Kidney (tissue), 22 donors: ENCODE measurements at places on chromosomes 16 and 17. TPM values are rescaled to one million over a fixed set of nuclear protein-coding genes. Genes with fewer than 3 reads are reported as not detected.

DNA sequence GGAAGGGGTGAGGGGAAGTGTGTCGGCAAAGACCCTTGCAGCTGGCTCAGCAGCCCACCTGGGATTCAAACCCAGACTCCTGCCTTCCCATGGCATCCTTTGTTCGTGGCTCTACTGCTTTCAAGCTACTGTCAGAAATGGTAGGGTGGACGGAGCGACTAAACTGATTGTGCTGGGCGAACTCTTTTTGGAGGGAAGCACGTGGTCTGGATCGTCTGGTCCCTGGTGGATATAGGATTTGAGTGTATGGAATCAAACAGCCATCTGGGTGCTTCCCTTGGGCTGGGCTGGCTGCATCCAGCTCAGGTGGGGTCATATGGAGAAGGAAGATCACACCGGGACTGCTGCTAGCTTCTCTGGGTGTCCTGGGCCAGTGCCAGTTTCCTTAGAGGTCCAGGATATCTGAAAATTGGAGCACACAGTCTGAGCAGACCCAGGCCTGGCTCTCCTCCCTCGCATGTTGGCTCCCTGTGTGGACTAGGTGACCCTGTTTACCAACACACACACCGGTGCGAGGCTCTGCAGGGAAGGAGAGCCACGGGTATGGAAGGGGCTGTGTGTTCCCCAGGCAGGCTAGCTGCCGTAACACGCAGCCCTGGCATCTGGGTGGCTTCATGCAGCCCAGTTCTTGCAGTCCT, 8.6 kb downstream of the CMIP start:
- no peak for DNase-seq

- peak; percentile 93 for DNase-seq
Measured at GRCh38 chr16:53773150-53773846, 69.3 kb downstream of the FTO start.

GRCh38 chr17:1511756-1512321, 4.6 kb downstream of the INPP5K start:
- DNase-seq, result no peak

GRCh38 chr16:86044241-86044671, 145.3 kb downstream of the IRF8 start:
- DNase-seq, result no peak

DNA sequence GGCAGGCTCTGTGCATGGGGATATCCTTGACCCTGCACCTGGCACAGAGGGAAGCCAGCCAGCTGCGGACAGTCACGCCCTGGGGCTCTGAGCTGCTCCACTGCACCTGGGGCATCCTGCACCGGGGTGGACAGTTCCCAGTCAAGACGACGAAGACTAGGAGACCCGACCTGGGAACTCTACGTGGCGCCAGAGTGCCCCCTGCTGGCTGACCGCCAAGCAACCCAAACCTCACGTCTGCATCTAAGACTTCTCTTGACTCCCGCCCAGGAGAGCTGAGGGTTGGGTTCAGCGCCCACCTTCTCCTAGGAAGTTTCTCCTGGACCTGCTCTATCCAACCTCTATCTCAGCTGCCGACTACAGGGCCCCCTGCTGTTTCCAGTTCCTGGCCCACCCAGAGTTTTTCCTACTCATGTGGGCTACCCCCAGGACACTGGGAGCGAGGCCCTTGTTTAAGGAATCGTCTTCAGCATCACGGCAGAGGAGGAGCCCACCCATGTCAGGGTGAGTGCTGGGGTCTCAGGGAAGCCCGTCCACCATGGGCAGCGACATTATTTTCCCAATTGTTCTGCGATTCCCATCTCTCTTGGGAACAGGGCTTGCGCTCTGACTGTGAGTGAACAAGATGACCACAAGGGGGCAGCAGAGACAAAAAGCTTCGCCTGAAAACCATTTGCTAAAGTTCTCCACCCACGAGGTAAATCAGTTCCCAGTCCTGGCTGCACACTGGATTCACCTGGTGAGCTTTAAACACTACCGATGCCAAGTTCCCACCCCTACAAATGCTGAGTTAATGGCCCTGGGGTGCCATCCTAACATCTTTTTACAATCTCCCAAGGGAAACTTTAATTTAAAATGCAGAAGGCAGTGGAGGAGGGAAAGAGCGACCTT, 29.3 kb downstream of the TLE7 start:
- DNase-seq, result peak; percentile 93

DNA sequence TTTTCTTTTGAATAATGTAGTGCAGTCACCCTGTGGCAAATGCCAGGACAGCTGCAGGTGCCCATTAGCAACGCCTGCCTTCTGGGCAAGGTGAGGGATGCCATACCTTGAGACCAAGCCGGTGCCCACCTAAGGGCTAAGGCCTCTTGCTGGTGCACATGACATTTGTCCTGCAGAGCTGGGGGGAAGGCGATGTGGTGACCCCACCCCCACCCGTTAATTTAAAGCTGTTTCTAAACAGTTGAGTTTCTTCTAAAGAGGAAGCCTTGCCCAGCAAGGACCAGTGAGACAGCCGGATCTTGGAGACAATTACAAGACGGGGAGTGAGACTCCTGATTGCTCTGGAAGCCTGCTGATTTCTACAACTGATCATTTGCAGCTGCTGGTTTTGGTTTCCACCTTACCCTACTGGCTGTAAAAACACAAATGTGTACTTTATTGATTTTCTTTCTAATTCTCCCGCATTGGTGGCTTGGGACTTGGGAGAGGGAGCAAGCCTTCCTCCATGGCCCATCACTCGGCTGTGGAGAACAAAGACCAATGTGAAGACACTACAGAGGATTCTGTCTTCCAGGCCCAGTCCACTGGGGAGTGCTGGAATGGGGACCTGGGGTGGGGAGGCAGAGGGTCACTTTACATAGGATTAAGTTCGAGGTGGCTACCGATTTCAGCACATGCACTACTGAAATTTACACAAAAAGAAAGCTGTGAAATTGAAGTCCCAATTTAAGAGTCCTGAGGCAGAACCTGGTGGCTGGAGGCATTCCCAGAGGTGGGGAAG, 2.7 kb downstream of the CDK5R1 start:
- DNase-seq, result no peak

DNA sequence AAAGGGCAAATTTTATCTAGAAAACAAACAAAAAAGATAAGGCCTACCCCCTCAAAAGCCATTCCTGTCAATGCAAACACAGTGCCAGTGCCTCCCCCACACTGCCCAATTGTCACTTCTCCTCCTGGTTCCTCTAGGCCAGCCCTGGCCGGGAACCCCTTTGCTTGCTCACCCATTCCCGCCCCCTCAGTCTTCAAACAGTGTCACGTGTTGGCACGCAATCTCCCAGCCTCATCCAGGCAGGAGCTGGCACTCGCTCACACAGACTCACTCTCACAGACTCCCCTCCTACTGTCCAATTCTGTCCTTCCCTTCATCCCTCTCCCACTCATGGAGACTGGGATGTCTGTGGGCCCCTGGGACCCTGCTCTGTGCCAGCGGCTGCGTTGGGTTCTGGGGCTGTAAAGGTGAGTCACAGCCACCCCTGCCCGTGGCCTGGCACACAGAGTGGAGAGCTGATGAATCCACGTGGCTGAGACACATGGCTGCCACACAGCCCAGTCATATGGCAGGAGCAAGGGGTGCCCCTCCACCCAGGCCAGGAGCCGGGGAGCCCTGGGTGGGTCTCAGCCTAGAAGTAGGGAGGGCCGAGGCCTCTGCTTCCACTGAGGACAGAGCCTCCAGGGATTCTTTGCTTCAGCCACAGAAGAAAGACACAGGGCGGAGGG, 54.8 kb downstream of the VAC14 start:
- no peak for DNase-seq

GRCh38 chr17:81976332-81977210, 858 bp upstream of the ASPSCR1 start:
- DNase-seq, result no peak

DNA sequence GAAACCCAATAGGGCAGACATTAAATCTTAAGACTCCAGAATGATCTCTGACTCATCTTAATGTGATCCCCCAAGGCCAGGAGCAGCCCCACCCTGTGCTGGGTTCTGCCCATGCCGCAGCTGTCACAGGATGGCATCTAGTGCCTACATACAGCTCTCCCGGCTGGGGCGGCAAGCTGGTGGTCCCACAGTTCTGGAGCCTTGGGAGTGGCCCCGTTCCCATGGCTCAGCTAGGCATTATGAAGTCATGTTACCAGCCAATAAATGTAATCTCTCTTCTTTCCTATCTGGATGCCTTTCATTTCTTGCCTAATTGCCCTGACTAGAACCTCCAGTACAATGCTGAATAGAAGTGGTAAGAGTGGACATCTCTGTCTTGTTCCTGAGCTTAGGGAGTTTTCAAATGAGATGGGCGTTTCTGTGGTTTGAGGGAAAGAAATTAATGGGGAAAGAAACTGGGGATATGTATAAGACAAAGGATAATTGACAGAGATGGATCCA, 95.7 kb upstream of the DNAH17 start:
- no peak for DNase-seq

DNA sequence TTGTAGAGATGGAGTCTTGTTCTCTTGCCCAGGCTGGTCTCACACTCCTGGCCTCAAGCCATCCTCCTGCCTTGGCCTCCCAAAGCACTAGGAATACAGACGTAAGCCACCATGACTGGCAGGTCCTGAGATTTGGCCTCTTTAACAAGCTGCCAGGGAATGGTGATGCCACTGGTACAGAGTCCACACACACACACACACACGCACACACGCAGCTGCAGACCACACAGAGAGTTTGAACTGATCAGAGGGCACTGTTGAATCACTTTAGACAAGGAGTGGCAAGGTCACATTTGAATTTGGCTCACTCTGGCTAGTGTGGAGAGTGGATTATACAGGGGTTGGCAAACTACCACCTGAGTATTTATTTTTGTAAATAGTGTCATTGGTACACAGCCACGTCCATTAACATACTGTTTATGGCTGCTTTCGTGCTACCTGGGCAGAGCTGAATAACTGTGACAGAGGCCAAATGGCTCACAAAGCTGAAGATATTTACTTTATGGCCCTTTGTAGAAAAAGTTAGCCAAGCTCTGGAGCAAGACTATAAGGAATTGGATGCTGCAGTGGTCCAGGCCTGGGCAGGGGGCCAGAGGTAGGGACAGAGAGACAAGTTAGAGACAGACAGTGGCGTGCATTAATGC, 9.9 kb downstream of the ITPRIPL2 start:
- no peak for DNase-seq

GRCh38 chr16:868846-869822, 68.6 kb upstream of the GNG13 start:
- DNase-seq, result peak; percentile 54

DNA sequence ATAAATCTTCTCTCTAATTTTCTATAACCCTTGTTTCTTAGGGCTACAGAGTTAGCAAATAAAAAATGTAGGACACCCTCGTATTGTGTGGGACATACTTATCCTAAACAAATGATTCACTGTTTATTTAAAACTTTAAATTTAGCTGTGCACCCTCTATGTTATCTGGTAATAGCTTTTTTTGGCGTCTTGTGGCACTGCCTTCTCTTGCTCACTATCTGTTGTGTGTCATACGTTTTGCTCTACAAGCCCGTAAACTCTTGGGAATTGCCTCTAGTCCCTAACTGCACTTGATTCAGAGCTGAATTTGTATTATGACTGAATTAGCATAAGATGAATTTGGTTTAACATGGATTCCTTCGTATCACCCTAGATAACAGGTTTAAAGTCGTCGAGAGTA, 144.3 kb upstream of the MYOCD start:
- no peak for DNase-seq

DNA sequence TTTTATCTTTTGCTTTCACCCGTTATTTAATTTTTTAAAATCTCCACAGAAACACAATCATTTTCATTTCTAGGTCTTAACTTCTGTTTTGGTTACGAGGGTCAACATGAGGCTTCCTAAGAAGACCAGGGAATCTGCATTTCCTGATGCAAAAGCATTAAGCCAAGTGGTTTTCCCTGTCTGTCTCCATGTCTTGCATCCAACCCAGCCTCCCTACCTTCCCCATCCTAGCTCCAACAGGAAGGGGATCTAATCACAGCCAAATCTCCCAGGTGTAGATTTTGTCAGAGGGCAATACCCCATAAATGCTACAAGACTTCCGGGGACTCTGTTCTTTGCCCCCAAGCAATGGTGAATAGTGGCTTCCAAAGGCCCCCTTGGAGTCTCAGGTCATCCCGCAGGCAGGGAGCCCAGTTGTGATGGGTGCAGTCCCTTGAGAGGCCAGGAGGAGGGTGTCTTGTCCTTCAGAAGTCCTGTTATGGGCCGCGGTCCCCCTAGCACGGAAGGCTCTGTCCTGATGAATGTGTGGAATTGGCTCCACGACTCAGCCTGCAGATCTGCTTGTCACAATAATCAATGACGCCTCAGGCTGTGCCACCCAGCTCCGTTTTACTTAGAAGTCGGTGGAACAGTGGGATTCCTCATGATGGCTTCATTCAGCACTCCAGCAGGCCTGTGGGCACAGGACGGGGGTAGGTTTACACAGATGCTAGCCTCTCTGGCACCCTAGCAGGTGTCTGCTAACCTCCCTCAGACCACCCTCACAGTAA, 141.1 kb downstream of the RGS9 start:
- peak; percentile 66 for DNase-seq

DNA sequence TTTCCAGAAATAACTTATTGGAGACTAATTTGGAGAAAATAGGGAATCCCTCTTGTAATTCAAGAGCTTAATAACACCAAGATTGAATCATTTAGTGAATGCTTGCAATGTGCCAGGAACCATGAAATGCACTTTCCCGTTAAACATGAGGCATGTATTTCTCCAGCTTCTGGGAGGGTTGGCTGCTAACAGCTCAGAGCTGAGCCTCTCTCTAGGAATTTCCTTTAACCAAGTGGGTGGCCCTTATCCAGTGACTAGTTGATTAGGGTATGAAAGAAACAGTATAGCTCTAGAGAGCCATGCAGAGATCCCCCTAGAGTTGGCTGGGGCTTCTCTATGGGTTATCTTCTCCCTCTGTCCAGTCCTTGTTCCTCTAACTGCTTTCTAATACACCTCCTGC, 356.4 kb upstream of the GOT2 start:
- DNase-seq, result no peak

GRCh38 chr17:68182940-68183551, 64.8 kb upstream of the AMZ2 start:
- DNase-seq, result no peak

- no peak for DNase-seq
Measured at GRCh38 chr17:34305606-34306005, 13.6 kb upstream of the CCL8 start.

- DNase-seq, result no peak
Measured at GRCh38 chr17:44128383-44128782, 4.9 kb upstream of the HDAC5 start.

DNA sequence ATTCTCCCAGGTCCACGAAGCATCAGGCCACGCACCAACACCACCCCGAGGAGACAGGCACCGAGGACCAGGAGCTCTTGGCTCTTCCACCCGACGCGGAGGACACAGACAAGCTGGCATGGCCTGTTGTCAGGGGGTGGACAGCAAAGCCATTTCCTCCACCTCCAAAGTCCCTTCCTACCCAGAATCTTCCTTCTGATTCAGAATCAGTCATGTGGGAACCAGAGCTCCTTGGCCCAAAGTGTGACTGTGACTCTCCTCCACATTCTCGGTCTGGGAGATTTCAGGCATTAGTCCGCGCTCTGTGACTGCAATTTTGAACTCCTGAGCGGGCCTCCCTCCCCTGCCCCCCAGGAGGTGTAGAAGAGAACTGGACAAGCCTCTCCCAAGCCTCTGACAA, 9.2 kb downstream of the DNAH17 start:
- no peak for DNase-seq

GRCh38 chr17:19867079-19867328, 732 bp downstream of the ULK2 start:
- peak; percentile 73 for DNase-seq

The PABPN1L gene
- not detected for total RNA-seq

The CCL16 gene
- 0.79 TPM for total RNA-seq

The GJD3 gene
- total RNA-seq, result 2.6 TPM

The ZNF18 gene
- total RNA-seq, result 8.2 TPM

The SOST gene
- 0.09 TPM for total RNA-seq

The KRTAP4-1 gene
- total RNA-seq, result not detected
